Endothelial cell of umbilical vein (primary cell): ENCODE measurements at places on chromosomes 11 and 22. TPM values are rescaled to one million over a fixed set of nuclear protein-coding genes. Genes with fewer than 3 reads are reported as not detected.

- no peaks in the 10 kb centered on the region for H3K4me1 ChIP-seq
- peaks cover 2% of the 10 kb centered on the region for H3K27me3 ChIP-seq
- no peak for DNase-seq
Measured at GRCh38 chr22:39098576-39098975, 1.5 kb downstream of the APOBEC3H start.

- H3K4me3 ChIP-seq: no peak overlapping the region
- no peaks in the 10 kb centered on the region for H3K36me3 ChIP-seq
- H3K27me3 ChIP-seq: no peaks in the 10 kb centered on the region
- peaks cover 42% of the 10 kb centered on the region for H3K4me1 ChIP-seq
- H3K27ac ChIP-seq: peak overlapping the region; percentile 65
Measured at GRCh38 chr11:60840470-60841430, 1.2 kb upstream of the CCDC86 start.

The KCNK7 gene
- polyA plus RNA-seq: 0.17 and 0.19 TPM in 2 replicates

The XKR3 gene
- polyA plus RNA-seq: not detected in 2 replicates

The SCGB2A2 gene
- polyA plus RNA-seq: not detected in 2 replicates
